ENCODE measurements at places on chromosomes 11 and 22. TPM values are rescaled to one million over a fixed set of nuclear protein-coding genes. Genes with fewer than 3 reads are reported as not detected.
A peak's percentile ranks its signal among the peaks of the same experiment; 100 is the strongest.

RASD2 gene
- 6.6 TPM for total RNA-seq

- no peak for DNase-seq
These were observed 112.0 kb upstream of the TBCEL start for GRCh38 chr11:120911943-120912342.

APLP2 gene
- 247 TPM for total RNA-seq

GRCh38 chr11:130020323-130020722 is 17.7 kb upstream of the PRDM10 start:
- no peak for DNase-seq

OR4D5 gene
- total RNA-seq: not detected

DNA sequence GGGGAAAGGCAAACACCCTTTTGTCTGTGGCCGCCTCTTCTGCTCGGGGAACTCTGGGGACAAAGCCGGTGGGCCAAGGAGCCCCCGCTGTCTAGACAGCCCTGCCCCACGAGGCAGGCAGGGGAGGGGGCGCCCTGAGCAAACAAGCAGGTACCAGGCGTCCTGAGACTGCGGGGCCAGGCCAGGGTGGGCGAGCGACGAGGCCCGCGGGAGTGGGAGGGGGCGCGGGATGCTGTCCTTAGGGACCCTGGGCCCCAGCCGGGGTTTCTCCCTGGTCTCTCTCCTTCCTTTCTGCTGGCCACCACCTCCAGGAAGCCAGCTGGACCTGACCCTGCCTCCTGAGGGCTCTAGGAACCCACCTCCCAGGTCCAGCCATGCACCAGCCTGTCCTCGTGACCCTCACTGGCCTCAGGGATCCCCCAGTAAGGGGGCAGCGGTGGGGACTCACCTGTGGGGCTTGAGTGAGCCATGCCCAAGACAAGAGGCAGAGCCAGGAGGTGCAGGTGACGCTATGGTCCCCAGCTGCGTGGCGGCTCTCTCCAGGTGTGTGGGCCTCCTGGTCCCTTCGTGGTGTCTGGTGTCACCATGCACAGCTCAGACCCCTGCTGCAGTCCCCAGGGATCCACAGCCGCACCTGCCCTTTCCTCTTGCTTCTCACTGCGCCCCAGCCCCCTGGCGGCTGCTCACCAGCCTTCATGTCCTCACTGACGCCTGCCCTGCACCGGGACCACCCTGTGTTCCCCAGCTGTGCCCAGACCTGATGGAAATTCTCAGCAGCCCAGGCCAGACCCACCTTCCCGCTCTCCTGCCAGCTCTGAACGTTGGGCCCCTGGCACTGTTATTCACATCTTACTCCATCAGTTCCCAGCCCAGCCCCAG is 26.5 kb upstream of the MUC5AC start:
- DNase-seq: peak; percentile 48

ABCG4 gene
- total RNA-seq: not detected

DNA sequence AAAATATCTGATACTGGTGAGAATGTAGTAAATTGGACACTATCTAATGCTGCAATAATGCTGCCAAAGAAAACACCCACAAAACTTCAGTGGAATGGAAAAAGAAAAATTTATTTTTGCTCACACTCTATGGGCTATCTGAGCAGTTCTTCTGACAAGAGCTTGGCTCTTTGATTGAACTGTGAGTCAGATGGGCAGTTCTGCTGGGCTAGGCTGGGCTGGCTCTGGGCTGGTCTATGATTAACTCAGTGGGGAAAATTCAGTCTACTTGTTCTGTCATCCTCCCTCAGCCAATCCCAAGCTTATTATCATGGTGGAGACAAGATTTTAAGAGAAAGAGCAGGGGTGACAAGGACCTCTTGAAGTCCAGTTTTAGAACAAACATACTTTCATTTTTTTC is 1404.8 kb downstream of the LRRC4C start:
- no peak for DNase-seq

PRR5 gene
- total RNA-seq: 8.4 TPM

- no peak for DNase-seq
These were observed 2132.2 kb downstream of the LRRC4C start for GRCh38 chr11:39327302-39327701.

UPK3A gene
- total RNA-seq: not detected

GRCh38 chr22:30828187-30829155 is 133.8 kb downstream of the OSBP2 start:
- no peak for DNase-seq

- DNase-seq: no peak
These were observed 202.2 kb upstream of the SORL1-AS1 start for GRCh38 chr11:121654843-121655536.

- peak; percentile 72 for DNase-seq
These were observed 471 bp downstream of the ARVCF start for GRCh38 chr22:20015971-20016733.

ZNF70 gene
- total RNA-seq: 3.2 TPM

DNA sequence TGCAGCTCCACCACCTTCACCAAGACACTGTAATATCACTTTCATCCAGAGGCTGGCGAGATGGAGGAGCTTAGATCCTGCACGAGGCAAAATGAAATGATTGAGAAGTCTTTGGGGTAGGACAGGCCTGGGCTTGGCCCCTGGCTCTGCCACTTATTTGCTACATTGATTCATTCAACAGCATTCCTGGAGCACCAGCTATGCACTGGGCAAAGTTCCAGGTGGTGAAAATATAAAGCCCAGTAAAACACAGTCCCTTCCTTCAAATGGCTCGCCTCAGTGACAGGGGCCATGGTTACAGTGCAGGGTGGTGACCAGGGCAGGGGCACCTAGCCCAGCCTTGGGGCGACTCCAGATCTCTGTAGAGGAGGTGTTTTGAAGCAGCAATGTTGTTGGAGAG is 19.7 kb downstream of the ALX4 start:
- no peak for DNase-seq

ELMOD1 gene
- total RNA-seq: 0.49 TPM

- DNase-seq: no peak
These were observed 33.2 kb downstream of the C11orf96 start for GRCh38 chr11:43975629-43976028.

GRCh38 chr22:46770151-46770641 is 7.7 kb downstream of the TBC1D22A start:
- no peak for DNase-seq

GRCh38 chr22:23837911-23838680 is 710 bp downstream of the DERL3 start:
- DNase-seq: no peak

GNAZ gene
- 25.8 TPM for total RNA-seq

CD6 gene
- total RNA-seq: 1.2 TPM

MMP11 gene
- 9.7 TPM for total RNA-seq

B4GALNT4 gene
- 9.1 TPM for total RNA-seq

DNA sequence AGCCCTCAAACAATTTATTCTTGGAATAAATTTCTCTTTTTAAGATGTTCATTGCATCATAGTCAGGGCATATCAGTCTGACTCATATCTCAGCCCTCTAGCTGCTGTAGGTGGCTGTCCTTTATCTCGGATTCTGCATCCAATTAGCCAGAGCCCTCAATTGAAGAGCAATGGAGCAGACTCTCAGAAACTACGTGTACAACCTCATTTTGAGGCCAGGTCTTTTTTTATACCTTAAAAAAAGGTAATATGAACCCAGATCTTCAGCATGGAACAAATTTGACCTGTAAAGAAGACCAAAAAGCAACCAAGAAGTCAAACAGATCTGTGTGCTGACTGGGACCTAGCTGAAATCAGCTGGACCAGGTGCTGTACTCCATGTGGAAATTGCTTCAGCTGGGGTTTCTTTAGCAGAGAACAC is 8.7 kb downstream of the OR52A5 start:
- no peak for DNase-seq

DNA sequence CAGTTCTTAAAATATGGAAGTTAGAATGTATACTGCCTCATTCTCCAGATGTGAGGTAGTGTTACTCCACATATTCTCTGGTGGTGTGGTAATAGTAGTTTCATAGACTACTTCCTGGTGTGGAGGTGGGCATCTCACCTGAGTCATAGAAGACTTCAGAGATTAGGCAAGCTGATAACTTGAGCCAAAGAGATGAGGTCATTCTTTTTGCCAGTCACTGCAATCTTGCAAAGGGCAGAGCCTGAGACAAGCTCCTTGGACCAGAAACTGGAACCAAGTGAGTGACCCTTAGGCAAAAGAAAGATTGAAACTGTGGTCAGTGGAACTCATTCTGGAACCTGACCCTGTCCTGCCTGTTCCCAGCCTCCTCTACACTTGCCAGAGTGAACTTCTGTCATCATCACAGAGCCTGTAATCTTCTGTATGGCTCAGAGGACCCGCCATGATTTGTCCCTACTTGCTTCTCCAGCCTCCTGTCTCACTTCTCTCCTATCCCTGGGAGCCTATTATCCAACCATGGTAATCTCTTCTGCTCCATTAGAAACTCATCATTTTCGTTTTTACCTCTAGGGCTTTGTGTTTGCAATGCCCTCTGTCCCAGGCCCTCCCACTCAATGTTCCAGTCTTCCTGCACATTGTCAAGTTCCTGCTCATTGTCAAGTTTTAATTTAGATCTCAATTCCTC is 10.6 kb upstream of the CCDC83 start:
- no peak for DNase-seq

DNA sequence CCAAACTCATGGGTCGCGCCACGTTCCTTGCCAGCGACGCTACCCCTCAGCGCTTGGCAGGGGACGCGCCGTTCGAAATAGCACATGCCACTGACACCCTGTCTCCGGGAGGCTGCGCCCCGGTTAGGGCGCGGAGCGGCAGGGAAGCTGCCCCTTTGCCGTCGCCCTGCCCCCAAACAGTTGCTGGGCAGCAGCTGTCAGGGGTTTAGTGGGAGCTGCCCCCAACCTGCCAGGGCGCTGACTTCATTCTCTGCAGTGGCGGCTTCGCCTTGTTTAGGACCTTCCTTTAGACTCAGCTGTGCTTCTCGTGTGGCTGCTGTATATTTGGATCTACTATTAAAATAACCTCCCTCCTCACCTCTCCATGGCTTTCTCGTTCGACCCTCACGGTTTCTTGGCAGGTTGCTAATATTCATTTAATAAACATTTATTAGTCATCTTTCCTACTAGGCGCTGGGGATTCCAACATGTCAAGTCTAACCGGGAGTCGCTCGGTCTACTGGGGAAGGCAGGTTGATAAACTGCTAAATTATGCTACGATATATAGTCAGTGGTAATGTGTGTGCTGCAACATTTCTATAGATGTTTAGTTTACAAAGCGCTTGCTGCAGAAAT is 782 bp downstream of the TMEM109 start:
- peak; percentile 71 for DNase-seq

- no peak for DNase-seq
These were observed 980.5 kb upstream of the CNTN5 start for GRCh38 chr11:98040061-98040808.

IL18 gene
- total RNA-seq: 9.8 TPM

GRCh38 chr11:35403765-35404387 is 15.5 kb downstream of the SLC1A2 start:
- no peak for DNase-seq

DNA sequence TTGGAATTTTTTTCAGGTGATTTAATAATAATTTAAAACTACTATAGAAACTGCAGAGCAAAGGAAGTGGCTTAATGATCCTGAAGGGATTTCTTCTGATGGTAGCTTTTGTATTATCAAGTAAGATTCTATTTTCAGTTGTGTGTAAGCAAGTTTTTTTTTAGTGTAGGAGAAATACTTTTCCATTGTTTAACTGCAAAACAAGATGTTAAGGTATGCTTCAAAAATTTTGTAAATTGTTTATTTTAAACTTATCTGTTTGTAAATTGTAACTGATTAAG is 3.4 kb downstream of the MALAT1 start:
- no peak for DNase-seq

GRCh38 chr11:118608360-118609227 is 1.2 kb downstream of the PHLDB1 start:
- DNase-seq: peak; percentile 95

DNA sequence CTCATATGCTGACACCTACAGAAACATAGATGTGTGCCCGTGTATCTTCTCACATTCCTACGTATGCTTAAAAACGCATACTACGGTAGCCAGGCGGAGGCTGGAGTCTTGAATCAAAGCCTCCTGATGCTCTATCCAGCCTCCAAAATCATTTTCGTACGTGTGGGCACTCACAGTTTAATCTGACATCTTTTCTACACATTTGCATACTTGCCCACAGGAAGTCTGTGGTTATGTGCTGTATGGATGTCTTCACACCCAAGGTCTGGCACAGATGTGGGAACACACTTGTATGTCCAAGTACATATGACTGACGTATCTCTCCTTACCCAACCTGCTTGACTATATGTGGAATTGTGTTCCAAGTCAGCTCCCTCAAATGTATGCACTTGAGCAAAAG is 561.8 kb upstream of the CADM1 start:
- DNase-seq: no peak

- DNase-seq: no peak
These were observed 70.7 kb downstream of the BMAL1 start for GRCh38 chr11:13348305-13348704.

RPLP2 gene
- total RNA-seq: 406 TPM

OR8H3 gene
- total RNA-seq: not detected

- no peak for DNase-seq
These were observed at the start of gene AASDHPPT for GRCh38 chr11:106077609-106078455. Gene AASDHPPT, plus strand, starts transcription at chr11:106077662. Its CDS starts 49 bp downstream, at chr11:106077711.

APOA1 gene
- not detected for total RNA-seq

DNA sequence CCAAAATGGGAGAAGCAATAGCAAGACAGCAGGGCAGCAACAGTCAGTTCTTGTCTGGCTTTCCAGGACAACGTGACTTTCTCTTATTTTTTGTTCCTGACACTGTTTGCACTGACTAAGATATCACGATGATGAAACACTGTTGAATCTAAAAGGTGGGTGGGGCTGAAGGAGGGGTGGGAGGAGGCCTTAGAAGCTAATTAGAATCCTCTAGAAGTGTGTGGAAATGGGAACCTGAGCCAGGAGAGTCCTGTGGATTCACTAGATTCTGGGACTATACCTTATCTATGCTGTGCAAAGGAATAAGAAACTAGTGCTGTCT is 300.3 kb downstream of the ST3GAL4 start:
- DNase-seq: no peak
